ENCODE measurements at places on chromosomes 2 and 18.
A peak's percentile ranks its signal among the peaks of the same experiment; 100 is the strongest.

DNA sequence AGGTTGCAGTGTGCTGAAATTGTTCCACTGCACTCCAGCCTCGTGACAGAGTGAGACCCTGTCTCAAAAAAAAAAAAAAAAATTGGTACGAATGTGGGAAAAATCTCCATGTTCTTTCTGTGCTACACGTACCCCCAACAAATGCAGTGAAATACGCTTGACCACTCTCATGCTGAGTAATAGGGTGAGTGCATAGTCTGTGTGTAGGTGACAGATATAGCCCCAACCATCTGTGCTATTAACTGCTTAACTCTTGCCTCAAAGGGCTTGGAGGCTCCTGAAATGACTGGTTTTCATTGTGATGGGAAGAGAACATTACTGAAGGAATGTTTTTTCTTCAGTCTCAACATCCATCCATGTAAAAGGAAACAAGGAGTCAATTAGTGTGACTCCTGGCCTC lies 15.7 kb downstream of the LYPD1 start:
- no peak for DNase-seq

DNA sequence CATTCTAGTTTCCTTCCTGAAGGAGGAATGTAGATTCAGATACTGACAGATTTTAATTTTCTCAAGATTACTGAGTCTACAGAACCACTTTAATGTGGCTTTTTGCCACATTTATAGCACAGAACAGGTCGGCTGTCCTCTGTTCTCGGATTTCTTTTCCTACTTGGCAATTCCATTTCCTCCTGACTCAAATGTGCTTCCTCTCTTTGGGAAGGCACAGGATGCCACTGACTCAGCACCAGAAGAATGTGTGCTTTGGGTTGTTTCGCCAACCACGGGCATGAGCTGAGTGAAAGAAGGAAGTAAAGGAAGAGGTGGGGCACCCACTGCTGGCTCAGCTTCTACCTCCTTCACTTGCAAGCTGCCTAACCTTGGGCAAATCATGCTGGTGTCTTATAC lies 970.6 kb upstream of the ACVR2A start:
- DNase-seq: peak; percentile 73

DNA sequence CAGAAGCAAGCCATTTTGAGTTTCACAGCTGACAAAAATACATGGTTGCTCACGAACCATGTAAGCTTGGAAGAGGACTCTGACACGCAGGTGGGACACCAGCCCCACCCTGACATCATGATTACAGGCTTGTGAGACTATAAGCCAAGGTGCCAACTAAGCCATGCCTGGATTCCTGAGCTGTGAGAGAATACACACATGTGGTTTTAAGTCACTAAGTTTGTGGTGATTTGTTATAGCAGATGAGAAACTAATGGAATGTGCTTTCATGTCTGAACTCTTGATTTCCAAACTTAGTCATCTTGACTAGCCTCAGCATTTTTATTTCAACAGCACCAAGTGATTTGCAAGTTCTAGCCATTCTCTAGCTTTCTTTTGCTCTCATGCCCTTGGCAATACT lies 676.1 kb upstream of the CELF4 start:
- peak; percentile 95 for DNase-seq

- no peak for DNase-seq
These were observed 12.7 kb upstream of the MAP3K2 start for GRCh38 chr2:127400533-127400896.

DNA sequence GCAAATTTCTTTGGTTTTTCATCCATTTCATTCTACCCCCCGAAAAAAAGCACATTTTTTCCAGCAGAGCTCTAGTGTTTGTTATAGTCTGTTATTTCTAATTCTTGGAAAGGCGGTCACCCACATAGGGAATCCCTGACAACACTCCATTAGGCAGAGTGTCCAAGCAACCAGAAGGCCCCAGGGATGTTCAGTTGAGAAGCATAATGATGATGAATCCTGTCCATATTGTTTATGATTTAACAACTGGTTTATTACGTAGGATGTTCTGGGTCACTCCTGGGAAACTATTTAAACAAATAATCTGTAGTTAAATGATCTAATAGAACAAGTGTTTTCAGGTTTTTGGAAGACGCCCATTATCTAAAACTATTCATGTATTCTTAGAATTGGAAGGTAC lies 388.7 kb downstream of the TNS1 start:
- DNase-seq: no peak

GRCh38 chr2:84942964-84943421 lies 28.0 kb upstream of the KCMF1 start:
- DNase-seq: peak; percentile 87

- DNase-seq: no peak
These were observed 129.6 kb downstream of the CELF4 start for GRCh38 chr18:37435996-37436395.

GRCh38 chr2:240988146-240988545 lies 10.3 kb upstream of the SNED1 start:
- DNase-seq: no peak

DNA sequence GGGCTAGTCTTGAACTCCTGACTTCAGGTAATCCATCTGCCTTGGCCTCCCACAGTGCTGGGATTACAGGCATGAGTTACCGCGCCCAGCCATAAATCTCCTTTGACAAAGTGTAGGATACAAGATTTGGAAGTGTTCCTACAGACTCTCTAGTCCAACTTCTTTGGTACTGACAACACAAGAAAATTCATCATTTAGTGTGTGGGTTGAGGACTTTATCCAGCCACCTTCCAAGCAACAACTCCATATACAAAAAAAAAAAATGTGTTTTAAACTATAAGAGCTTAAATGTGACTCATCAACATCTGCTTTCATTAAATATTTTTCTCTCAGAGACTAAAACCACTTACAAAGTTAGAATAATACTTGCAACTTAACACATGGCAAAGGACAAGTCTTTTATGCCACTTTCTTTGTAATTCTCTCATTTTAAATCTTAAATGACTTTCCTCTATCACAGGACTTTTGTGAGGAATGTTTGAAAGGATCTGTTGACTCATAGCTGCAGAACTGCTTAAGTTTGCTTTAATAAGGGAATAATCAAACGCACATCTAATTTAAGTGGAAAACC lies 46.2 kb upstream of the ITGAV start:
- DNase-seq: peak; percentile 56

DNA sequence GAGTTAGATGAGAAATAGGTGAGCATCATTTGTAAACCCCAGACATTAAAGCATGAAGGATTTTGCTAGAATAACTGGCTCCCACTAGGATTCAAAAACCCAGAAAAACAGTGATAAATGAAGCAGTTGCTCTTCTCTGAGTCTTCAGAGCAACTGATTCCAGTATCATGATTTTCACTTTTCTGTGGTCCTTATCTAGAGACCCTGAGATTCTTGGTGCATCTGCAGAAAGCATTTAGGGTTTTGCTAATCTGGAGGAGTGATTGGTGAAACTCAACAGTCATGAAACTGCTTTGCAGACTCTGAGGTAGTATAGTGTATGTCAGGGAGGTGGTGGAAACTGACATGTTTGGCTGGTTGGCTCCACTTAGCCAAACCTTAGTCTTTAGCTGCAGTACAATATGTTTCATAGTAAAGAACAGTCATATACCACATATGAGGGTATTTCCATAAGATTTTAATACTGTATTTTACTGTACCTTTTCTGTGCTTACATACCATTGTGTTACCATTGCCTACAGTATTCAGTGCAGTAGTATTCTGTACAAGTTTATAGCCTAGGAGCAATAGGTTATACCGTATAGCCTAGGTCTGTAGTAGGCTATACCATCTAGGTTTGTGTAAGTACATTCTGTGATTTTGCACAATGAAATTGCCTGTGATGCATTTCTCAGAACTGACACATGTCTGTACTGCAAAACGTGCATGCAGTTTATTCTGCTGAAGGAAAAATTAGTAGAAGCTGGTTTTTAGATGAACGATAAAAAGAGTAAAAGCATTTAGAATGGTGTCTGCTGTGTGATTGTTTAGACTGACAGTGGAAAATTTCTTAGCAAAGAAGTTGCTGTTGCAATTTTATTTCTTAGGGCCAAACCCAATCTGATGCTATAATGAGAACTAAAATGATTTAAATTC lies 23.8 kb downstream of the EML4 start:
- DNase-seq: no peak

- DNase-seq: no peak
These were observed 303.1 kb upstream of the EPAS1 start for GRCh38 chr2:45994060-45994459.

DNA sequence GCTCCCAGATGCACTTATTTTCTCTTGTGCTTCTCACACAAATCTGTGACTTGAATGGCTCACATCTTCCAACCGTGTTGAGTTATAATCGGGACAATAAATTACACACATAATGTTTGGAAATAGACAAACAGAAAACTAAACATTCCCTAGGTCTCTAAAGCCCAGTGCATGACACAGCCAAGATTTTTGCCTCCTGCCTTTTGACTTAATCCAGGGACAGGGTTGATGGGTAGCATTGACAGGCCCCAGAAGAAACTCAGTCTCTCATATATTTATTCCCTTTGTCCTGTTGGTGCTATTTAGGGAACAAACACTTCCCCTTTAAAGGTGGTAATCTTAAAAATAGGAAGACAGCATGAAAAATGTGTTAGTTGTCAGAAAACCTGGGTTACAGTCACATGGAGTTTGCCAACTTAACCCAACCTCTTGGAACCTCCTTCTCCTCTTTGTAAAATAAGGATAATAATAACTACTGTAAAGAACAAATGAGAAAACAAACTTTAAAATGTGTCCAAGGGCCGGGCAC lies 24.0 kb upstream of the ARPC2 start:
- DNase-seq: no peak

DNA sequence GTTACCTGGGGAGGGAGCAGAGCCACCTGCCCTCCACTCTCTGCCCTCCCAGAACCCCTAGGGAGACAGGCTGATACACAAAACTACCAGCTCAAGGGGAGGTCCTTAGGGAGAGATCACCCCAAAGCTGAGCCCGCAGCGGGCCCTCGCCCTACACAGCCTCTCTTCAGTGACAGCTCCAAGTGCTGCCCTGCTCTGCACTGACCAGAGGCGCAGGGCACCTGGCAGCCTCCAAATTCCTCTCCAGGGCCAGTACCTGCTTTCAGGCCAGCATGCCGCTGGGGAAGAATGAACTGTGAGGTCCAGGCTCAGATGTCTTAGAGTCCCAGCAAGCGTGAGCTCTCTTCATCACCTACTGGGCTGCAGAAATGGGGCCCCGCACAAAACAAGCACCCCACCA lies 11.3 kb upstream of the SH3BP4 start:
- DNase-seq: no peak

DNA sequence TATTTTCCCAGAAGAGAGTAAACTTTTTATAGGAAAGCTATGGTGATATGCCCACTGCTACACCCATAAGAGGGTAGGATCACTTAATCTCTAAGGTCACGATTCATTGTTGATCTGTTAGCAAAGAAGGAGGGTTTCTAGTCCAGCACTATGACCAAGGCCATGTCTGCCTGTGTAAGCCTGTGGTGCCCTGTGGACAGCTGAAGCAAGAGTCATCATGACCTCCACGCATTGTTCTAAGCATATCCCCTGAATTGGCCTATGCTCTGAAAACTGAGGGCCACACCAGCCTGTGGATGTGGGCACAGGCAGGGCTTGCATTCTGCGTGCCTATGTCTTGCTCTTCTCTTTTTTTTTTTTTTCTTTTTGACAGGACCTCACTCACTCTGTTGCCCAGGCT lies 89.8 kb upstream of the SMIM21 start:
- no peak for DNase-seq

GRCh38 chr2:109084341-109084740 lies 44.7 kb upstream of the SH3RF3 start:
- DNase-seq: no peak

GRCh38 chr2:201656102-201656501 lies 12.8 kb upstream of the TMEM237 start:
- no peak for DNase-seq

DNA sequence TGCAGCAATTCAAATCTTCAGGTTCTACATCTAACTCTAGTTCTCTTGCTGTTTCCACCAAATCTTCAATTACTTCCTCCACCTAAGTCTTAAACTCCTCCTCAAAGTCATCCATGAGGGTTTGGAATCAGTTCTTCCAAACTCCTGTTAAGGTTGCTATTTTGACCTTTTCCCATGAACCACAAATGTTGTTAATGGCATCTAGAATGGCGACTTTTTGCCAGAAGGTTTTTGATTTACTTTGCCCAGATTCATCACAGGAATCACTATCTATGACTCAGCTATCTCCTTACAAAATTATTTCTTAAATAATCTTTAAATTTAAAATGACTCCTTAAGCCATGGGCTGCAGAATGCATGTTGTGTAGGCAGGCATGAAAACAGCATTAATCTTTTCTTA lies 368.9 kb upstream of the TNP1 start:
- no peak for DNase-seq

DNA sequence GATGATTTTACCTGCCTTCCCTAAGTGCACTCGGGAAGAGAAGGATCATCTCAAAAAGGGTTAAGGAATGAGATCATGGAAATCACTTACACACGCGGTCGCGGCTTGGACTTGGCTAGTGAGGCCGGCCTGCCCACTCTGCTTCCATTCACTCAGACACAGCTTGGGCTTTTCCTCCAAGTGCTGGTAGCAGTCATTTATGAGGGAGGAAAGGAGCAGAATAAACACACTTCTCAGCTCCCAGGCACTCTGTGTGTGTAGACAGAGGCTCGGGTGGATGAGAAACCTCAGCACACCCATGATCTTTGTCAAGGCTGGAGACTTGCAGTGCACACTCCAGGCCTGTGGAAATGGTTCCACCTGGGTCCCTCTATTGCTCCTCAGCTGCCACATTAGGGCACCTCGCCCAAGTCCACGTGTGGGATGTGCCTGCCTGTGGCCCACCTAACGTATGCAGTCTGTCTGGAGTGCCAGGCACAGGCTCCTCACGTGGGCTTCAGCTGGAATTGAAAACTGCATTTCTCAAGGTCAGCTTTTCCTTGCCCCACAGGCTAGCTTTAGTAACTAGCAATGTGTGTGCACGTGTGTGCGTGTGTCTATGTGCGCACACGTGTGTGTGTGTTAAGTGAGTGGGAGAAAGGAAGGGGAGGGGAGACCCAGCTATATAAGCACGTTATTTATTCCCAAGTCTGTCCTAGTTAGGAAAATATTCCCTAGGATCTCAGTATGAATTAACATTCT lies 288.4 kb downstream of the SOX11 start:
- no peak for DNase-seq

- peak; percentile 14 for DNase-seq
These were observed 14.1 kb downstream of the MRO start for GRCh38 chr18:50805732-50806131.

- DNase-seq: no peak
These were observed 332.3 kb downstream of the NCKAP5 start for GRCh38 chr2:133235968-133236367.

- DNase-seq: no peak
These were observed 54.9 kb upstream of the OTOS start for GRCh38 chr2:240195316-240195861.

DNA sequence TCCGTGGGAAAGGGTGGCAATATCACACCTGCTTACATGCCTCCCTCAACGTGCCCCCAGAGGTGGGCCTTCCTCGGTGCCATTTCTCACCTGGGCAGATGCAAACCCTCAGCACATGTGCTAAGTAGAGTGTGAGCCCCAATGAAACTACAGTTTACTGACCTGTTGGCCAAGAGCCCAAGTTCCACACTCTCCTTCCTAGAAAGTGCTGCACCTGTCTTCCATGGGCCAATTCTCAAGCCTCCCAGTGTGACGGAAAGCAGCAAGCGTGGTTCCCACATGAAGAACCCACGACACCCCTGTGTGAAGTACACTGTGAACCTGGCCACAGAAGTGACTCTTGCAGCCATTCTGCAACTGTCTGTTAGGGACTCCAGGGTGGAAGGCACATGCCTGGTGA lies 73.7 kb downstream of the UXS1 start:
- no peak for DNase-seq

GRCh38 chr2:11814979-11815510 lies 68.6 kb downstream of the LPIN1 start:
- no peak for DNase-seq

GRCh38 chr2:191954451-191954850 lies 107.6 kb upstream of the CAVIN2 start:
- no peak for DNase-seq
